Left cardiac atrium (tissue), 4 donors: ENCODE measurements at places on chromosomes 16 and 17. TPM values are rescaled to one million over a fixed set of nuclear protein-coding genes. Genes with fewer than 3 reads are reported as not detected.

DNA sequence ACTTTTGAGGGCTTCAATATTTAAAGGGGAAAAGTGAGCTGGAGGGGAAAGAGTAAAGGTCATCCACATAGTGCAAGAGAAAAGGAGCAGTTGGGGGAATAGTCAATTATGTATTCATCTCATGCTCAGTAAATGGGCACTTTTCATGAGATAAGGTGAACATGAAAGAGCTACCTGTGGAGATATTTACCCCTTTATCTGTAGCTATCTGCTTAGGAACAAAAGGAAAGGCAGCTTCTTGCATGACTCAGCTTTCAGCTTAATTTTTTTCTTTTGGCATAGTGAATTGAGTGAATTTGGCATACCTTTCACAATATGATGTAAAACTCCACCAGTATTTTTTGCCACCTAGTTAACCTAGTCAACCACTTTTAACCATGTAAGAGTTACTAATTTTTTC is 26.4 kb downstream of the CPD start:
- no peak for DNase-seq

DNA sequence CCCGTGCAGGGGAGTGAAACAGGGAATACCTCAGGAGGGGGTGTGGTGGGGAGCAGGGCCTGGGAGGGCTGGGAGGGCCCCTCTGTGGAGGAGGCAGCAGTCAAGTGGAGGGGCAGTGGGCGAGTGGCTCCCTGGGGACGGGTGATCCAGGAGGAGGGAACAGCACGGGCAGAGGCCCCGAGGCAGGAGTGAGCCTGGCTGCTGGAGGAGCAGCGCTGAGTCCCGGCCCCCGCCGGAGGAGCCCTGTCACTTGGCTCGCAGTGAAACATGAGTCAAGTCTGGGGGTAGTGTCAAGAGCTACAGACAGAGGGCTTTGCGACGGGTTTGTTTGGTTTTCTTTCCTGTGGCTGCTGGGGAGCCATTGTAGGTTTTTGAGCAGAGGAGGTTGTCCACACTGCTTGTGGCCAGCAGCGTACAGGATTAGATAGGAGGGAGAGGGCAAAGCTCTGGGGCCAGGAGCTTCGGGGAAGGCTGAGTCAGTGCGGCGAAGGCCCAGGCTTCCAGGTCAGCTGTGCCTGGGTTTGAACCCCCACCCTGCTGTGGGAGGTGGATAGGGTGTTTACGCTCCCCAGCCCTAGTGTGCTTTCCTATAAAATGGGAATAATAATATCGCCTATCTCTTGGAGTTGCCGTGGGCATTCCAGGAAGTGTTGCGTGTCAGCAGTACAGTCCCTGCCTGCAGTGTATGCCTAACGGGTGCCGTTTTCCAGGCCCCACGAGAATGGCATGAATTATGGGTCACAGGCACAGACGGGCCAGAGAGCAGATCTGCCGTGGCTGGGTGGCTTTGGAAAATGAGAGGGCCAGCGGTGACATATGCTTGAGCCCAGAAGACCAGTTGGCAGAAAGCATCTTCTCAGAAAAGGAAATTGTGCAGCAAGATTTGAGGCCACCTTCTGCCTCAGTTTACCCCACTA is 115.9 kb upstream of the CIBAR2 start:
- peak; percentile 57 for DNase-seq

SDR42E2 gene
- not detected for total RNA-seq

DNA sequence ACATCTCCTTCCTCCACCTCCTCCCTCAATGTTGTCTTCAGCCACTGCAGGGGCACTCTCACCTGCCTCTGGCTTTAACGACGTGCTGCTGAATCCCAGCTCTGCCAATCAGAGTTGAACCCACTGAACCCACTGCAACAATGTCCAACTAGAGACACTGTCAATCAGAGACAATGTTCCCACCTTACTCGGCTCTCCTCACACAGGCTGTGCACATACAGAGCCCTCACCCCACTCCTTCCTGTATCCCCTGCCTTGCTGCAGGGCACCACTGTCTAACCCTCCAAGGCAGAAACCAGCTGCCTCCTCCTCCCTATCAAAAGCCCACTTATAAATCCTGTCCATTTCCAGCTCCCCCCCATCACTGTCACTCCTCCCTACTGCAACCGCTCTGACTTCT is 58.7 kb downstream of the ANKRD11 start:
- no peak for DNase-seq

GRCh38 chr17:6818938-6819337 is 12.6 kb downstream of the TEKT1 start:
- DNase-seq = no peak

DNA sequence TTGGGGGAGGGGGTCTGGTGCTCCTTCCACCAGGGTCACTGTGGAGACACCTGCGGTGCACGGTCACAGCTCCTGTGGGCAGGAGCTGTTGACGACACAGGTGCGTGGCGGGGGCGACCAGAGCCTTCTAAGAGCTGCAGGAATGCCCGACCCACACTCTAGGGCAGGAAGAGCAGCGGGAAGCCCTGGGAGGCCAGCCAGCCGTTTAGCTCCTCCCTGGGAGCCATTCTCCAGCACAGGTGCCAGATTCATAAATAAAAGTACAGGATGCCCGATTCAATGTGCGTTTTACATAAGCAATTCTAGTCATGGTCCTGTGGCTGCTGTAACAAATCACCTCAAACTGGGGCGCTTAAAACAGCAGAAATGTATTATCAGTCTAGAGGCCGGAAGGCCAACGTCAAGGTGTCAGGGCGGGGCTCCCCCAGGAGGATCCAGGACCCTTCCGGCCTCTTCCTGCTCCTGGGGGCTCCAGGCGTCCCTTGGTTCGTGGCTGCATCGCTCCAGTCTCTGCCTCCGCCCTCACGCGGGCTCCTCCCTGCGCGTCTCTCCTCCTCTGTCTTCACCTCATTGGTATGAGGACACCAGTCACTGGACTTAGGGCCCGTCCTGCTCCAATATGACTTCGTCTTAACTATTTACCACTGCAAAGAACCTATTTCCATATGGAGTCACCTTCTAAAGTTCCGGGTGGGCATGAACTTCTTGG is 155.4 kb downstream of the FOXL1 start:
- DNase-seq = no peak

GRCh38 chr16:79644971-79645667 is 44.6 kb upstream of the MAF start:
- DNase-seq = no peak

CPD gene
- total RNA-seq = 37.8 TPM

- DNase-seq = peak; percentile 58
Observed at GRCh38 chr17:376936-377863, 24.6 kb upstream of the RPH3AL start.

TPSG1 gene
- not detected for total RNA-seq

DNA sequence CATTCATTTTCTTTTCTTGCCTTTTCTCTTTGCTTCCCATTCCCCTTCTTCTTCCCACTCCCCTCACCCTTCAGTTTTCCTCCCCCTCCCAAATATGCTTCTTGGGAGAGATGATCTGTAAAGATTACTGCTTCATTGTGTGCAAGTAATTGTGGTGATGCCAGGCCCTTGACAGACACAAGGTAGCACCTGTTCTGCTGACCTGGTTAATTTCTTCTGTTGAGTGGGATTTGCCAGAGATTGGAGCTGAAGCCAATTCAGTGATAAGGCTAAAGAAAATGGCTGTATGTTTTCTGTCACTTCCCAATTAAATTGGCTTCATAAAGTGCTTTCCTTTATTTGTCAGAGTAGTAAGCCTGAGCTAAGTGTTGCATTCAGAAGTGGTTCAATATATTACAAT is 44.5 kb downstream of the AATF start:
- DNase-seq = no peak

DNA sequence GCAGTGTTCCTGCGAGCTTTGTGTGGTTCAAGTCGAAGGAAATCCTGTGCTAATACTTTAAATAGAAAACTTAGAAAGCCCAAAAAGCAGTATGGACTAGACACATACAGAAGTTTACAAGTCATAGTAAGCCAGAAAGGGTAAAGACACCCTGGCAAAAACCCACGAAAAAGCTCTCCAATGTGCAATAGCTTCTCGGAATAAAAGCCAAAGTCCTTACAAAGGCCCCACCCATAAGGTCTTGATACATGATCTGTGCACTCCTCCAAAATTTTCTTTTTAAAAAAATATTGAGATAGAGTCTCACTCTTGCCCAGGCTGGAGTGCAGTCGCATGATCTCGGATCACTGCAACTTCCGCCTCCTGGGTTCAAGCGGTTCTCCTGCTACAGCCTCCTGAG is 10.3 kb downstream of the C16orf86 start:
- no peak for DNase-seq

- no peak for DNase-seq
Observed at GRCh38 chr16:29849505-29849904, 13.5 kb downstream of the CDIPT start.

- no peak for DNase-seq
Observed at GRCh38 chr17:79501910-79502309, 108.9 kb downstream of the RBFOX3 start.

GRCh38 chr16:56111100-56111499 is 80.2 kb upstream of the GNAO1 start:
- no peak for DNase-seq

ENO3 gene
- 149 TPM for total RNA-seq

GRCh38 chr16:29986931-29987330 is 8.5 kb downstream of the HIRIP3 start:
- DNase-seq = no peak

PYY gene
- not detected for total RNA-seq

- no peak for DNase-seq
Observed at GRCh38 chr16:55082591-55082976, 151.9 kb downstream of the IRX5 start.

DNA sequence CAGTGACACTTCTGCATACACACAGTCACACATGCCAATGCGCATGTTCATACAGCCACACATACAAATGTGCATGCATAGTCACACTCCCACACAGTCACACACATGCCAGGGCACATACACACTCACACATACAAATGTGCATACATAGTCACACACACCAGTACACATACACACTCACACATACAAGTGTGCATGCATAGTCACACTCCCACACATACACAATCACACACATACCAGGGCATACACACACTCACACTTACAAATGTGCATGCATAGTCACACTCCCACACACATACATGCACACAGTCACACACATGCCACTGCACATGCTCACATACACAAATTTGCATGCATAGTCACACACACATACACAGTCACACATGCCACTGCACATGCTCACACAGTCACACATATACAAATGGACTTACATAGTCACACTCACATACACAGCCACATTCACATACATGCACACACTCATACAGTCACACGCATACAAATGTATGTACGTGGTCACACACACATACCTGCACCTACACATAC is 84.2 kb downstream of the SOCS1 start:
- no peak for DNase-seq

- DNase-seq = peak; percentile 47
Observed at GRCh38 chr17:38685491-38685890, 10.7 kb upstream of the EPOP start.
